ENCODE measurements at places on chromosomes 3 and 15. TPM values are rescaled to one million over a fixed set of nuclear protein-coding genes. Genes with fewer than 3 reads are reported as not detected.

Gene SH3GL3
- total RNA-seq, result not detected

Gene CD200
- total RNA-seq, result 14.0 TPM

Gene MNS1
- total RNA-seq, result not detected

Gene SLC22A14
- total RNA-seq, result not detected

Gene DHX30
- total RNA-seq, result 99.2 TPM

All from T-helper 1 cell treated with Interleukin-12 subunit alpha and Interleukin-12 subunit beta and Interleukin-4 antibody, amounts not matched to agents 30 ng/mL and 1 ng/mL, for 36 hours (primary cell).